ENCODE measurements at places on chromosomes 1 and 21.

- peak; percentile 67 for DNase-seq
These were observed 9.1 kb downstream of the SYTL1 start for GRCh38 chr1:27350663-27351540.

GRCh38 chr1:33120436-33121231 lies 39.7 kb downstream of the AZIN2 start:
- no peak for DNase-seq

DNA sequence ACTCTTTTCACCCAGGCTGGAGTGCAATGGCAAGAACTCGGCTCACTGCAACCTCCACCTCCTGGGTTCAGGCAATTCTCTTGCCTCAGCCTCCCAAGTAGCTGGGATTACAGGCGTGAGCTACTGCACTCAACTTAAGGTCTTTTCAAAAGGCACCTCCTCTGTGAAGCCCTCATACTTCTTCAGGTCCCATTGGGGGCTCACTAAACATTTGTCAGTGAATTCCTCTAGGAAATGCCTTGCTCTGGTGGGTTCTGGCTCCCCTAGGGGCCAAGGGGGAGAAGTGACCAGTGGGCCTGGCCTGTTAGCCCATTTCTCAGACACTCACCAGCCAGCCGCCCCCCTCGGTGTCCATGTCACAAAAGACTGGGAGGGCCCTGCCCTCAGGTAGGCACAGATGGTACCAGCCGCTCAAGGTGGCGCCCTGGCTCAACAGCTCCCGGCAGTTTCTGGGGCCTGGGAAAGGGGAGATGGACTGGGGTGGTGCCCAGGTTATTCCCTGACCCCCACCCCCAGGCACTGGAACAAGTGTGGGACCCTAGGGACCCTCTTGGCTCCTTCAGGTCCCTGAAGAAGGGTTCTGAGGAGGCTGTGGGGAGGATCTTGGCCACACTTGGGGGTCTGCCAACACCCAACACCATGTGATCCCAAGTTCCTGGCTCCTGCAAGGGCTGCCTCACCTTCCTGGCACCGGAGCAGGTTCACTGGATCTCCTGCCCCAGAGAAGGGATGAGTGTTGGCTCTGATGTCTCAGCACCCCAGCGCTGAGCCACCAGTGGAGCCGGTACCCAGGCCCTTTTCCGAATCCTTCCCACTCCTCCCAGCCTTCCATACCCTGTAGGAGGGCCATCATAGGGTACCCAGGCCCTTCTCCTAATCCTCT lies 1.6 kb downstream of the FCN3 start:
- DNase-seq: no peak

GRCh38 chr1:53502641-53503432 lies 43.6 kb downstream of the DMRTB1 start:
- DNase-seq: no peak

- DNase-seq: no peak
These were observed 170.4 kb downstream of the RERE start for GRCh38 chr1:8646996-8647395.
